ENCODE measurements at places on chromosomes 2 and 18.
A peak's percentile ranks its signal among the peaks of the same experiment; 100 is the strongest.

GRCh38 chr2:46000660-46001059 lies 296.5 kb upstream of the EPAS1 start:
- DNase-seq, result no peak

GRCh38 chr2:134391751-134392160 lies 137.9 kb downstream of the MGAT5 start:
- peak; percentile 96 for DNase-seq

- no peak for DNase-seq
These were observed 85.2 kb upstream of the COPS8 start for GRCh38 chr2:237000481-237000880.

- DNase-seq, result no peak
These were observed 73.8 kb upstream of the MGAT4A start for GRCh38 chr2:98804736-98805135.

Data from small intestine (tissue), 16 donors.